ENCODE measurements at places on chromosomes 2 and 18.

DNA sequence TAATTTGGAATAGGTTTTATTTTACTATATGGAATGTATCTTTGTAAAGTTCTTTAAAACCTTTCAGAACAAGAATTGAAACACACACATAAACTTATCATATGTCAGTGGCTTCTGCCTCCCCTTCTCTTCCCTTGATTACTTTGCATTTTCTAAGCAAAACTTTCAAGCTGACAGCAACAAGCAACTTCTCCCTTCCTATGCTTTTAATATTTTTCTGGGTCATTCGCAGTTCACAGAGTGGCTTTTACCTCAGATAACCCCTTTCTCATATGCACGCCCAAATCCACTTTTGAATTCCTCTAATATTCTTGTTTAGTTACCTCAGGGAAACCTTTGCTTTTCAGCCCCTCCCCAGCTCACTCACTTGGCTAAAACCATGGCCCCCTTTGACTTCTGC is 36.7 kb upstream of the CDC42EP3 start:
- no peak for DNase-seq

DNA sequence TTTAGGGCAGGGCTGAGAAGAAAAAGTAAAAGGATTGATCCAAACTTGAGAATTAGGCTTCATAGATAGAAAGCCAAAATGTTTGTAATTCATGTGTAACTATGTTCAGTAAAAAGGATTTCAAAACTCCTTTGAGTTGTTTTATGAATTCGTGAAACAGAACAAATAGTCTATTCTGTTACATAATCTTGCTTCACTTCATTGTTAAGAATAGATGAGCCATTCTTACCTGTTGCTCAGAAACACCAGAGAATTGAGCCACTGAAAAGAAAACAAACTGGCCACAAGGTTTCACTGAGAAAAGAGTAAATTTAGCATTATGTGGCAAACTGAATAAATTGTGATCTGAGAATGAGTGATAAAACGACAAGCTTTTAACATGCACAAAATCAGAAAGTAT is 4.5 kb upstream of the ITPRID2 start:
- no peak for DNase-seq

- DNase-seq = no peak
Observed at GRCh38 chr18:58761241-58761969, 90.1 kb downstream of the MALT1 start.

GRCh38 chr2:59204040-59204439 is 962.9 kb upstream of the FANCL start:
- no peak for DNase-seq

GRCh38 chr2:1784087-1784486 is 39.8 kb upstream of the PXDN start:
- DNase-seq = no peak

- no peak for DNase-seq
Observed at GRCh38 chr2:182428476-182428875, 1.6 kb upstream of the PDE1A start.

- no peak for DNase-seq
Observed at GRCh38 chr2:58957188-58957840, 716.2 kb upstream of the FANCL start.

GRCh38 chr2:238435752-238436096 is 9.0 kb downstream of the ASB1 start:
- DNase-seq = no peak

- no peak for DNase-seq
Observed at GRCh38 chr2:126671488-126671887, 15.5 kb downstream of the GYPC start.

GRCh38 chr2:74906395-74906794 is 52.0 kb upstream of the POLE4 start:
- DNase-seq = no peak

- DNase-seq = no peak
Observed at GRCh38 chr2:238032755-238033337, 28.0 kb upstream of the SCLY start.

DNA sequence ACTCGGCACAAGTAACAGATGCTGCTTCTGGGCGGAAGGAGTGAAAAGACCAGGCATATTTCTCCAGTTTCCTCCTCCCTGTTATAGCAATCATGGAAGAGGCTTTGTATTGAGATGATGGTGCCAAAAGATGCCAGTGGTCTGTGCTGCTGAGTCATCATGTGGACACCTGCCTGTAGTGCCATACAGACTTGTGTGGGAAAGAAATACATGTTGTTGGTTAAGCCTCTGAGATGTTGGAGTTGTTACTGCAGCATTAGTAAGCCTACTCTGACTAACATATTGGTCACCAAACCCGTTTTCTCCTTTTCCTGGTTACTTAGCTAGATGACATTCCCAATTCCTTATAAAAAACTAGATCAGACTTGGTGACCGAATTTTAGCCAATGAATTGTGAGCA is 356.9 kb downstream of the ZNF521 start:
- no peak for DNase-seq

GRCh38 chr2:160221391-160222276 is 21.6 kb upstream of the ITGB6 start:
- DNase-seq = peak; percentile 82

DNA sequence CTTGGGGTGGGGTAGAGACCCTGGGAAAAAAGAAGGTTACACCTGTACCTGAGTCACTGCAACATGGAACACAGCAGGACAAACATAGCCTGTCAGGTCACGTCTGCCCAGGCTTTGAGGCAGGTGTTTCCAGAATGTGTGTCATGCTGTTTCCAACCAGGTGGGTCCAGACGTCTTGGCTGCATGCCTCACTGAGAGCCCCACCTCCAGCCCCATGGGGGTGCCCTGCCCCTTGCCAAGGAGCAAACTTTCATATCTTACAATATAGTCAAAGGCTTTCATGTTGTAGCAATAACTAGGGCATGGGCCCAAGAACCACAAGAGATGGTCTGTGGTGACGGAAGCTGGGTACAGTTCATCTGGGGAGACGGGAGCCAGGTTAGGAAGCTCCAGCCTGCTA is 499.7 kb downstream of the BCL11A start:
- DNase-seq = no peak

- DNase-seq = no peak
Observed at GRCh38 chr2:45390861-45391260, 220.2 kb downstream of the SRBD1 start.

- DNase-seq = no peak
Observed at GRCh38 chr2:63778391-63778790, 63.3 kb upstream of the UGP2 start.

DNA sequence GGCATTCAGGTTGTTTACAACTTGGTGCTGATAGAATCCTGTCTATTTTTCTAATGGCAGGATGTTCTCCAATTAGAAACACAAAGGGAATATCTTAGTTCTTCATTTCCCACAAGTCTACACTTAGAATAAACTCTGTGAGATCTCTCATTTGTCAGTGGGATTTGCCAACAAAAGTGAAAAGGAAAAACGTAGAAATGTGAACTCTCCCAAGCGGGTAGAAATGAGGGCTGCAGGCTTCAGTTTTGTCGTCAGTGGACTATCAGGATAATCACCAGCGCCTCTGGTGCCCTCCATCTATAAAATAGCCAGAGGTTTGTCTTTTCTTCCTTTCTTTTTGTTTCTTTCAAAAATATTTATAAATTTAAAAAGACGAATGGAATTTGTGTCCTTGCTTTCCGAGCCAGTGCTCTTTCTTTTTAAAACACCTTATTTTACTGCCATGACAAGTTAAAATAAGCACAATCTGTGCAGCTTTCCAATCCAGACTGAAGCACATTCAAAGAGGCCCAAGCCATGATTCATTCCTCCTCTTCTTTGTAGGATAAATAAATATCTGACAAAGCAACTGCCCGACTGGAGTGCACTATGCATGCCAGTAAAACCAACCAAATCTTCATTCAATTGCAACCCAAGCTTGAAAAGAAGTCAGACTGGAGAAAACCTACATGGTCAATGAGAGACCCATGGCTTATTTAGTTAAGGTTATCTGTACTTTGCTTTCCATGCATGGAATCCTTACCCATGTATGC is 185.8 kb downstream of the ANKRD44 start:
- DNase-seq = no peak

DNA sequence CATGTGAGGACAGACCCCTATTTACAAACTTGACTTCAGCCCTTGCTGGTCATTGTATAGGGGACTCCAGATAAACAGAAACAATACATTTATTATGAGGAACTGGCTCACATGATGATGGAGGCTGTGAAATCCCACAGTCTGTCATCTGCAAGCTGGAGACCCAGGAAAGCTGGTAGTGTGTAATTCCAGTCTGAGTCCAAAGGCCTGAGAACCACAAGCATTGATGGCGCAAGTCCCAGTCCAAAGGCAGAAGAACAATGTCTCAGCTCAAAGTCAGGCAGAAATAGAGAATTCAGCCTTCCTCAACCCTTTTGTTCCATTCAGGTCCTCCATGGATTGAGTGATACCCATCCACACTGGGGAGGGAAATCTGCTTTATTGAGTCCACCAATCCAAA is 28.1 kb upstream of the SPP2 start:
- no peak for DNase-seq

- no peak for DNase-seq
Observed at GRCh38 chr2:103132536-103133217, 370.8 kb downstream of the TMEM182 start.

DNA sequence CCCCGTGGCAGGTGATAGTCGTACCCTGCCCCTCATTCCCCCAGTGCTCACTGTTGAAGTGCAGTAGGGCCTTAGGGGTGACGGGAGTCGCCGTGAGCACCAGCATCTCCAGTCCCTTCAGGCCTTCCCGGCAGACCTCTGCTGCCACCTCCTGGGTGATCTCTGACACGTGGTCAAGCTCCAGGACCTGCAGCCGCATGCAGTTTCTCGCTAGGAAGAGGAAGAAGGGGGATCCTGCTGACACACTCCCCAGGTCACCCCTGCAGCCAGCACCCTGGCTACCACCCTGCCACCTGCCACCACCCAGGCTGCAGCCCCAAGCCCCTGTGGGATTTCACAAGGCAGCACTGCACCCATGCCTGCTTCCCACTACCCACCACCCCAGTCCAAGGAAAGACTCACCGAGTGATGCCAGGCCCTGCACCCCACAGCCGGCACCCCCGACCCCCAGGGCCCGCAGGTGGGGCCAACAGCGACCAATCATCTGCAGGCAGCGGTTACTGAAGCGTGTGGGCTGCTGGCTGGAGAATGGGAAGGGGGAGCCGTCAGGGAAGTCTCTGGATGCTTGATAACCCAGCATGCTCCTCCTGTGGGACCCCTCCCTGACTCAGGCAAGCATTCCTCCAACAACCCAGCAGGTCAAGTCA is 23.8 kb downstream of the FBXO41 start:
- DNase-seq = peak; percentile 75

GRCh38 chr2:35114765-35115164 is 1240.8 kb upstream of the CRIM1 start:
- DNase-seq = no peak

GRCh38 chr2:32925283-32925815 is 21.4 kb upstream of the LTBP1 start:
- no peak for DNase-seq

DNA sequence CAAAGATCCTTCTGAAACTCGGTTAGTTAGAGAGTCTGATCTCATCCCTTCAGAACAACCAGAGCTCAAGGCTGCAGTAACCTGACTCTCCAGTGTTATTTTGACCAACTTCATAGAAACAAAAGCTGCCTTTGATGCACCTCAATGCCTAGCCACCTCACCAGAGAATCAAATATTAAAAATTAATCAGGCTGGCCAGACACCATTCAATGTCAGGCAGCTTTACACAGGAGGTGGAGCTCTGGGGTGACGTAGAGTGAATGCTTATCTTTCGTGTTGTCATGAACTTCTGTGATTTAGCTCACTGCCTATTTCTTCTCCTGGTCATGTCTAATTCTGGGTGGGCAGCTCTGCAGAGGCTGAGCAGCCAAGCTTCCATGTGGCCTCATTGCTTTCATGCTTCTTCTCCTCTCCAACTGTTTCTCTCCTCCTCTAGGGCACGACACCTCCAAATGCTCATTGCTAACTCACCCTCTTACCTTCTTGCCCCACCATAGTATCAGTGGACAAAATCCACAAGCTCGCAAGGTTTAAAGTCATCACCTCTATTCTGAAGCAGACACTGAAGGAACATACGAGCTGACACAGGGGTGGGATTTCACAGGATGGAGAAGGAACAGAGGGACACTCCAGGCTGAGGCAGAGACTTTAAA is 39.4 kb downstream of the AAK1 start:
- DNase-seq = peak; percentile 42

DNA sequence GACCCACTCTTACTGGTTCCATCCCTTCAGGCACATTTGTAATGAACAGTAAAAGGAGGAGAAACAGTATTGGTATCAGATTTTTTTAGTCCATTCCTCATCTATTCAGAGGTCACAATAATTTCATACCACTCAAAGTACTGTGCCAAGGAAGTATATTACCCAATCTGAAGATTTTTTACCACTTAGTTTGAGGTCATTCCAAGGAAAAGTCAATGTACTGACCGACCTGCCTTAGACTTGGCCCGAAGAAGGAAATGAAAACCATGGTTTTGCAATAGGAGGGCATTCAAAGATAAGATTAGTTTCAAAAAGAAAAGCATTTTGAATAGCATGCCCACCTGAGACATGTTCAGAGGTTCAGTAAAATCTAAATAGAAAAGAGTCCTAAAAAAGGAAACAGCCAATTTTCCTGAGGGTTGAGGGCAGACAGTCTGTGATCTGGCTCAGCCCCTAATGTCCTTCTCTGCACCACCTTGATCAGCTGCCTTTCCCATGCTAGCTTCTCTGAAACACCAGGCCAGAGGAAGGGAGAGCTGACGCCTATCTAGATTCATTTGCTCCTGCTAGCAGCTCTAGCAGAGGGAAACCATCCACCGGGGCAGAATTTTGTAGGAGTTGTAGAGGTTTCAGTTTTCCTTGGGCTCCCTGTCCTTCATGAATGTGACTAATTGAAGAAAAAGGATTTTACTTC is 107.3 kb upstream of the FZD5 start:
- DNase-seq = peak; percentile 40

DNA sequence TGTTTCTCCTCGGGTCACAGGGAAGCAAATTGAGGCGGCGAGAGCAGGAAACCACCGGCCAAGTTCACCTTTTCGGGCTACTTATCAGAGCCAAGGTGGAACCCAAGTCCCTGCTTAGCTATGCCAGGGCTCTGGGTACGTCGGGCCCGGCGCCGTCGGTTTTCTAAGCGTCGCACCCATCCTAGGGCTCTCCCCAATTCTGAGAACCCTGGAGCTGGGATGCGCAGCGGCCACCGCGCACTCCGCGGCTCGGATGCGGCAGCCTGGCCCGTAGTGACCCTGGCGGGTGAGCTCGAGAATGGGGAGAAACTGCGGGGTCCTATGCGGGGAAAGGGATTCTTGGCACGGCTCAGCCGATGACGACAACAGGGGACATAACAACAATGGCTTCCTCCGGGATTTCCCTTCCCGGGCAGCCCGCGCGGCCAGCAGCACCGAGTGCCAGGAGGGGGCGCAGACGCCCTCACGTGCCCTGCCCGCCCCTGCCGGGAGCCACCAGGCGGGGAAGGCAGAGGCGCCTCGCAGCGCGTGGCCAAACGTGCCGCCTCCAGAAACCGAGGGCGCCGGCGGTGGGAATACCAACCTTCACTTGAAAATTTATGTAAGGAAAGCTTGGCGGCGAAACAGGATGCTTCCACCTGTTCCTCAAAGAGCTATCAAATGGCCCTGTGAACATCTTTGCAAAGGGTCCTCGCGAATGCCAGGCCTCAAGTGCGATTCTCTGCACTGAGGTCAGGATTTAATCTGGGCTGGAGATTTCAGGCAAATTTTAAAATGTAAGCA is 2.1 kb upstream of the SLC30A3 start:
- DNase-seq = peak; percentile 90

Data from cardiac muscle cell (in vitro differentiated cells and primary cell).